Activated T-cell treated with anti-CD3 and anti-CD28 coated beads for 24 hours (primary cell): ENCODE measurements at places on chromosomes 16 and 17.

- DNase-seq: no peak
These were observed 6.1 kb downstream of the WWOX start for GRCh38 chr16:78105517-78105916.

- peak; percentile 71 for DNase-seq
These were observed 310.6 kb downstream of the SEC14L1 start for GRCh38 chr17:77451245-77451893.

- DNase-seq: no peak
These were observed 52.9 kb downstream of the CA10 start for GRCh38 chr17:52105591-52105990.

DNA sequence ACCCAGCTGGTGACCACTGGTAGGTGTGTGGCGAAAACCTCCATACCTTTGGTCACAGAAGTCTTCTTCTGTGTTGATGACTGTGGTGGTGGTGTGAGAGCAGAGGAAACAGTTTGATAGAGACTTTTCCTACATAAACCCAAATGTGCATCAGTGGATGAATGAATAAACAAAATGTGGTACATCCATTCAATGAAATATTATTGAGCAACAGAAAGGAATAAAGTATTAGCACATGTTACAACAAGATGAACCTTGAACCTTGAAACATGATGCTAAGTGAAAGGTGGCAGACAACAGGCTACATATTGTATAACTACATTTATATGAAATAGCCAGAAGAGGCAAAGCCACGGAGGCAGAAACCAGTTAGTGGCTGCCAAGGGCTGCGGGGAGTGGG lies 15.2 kb downstream of the CDK5R1 start:
- no peak for DNase-seq

DNA sequence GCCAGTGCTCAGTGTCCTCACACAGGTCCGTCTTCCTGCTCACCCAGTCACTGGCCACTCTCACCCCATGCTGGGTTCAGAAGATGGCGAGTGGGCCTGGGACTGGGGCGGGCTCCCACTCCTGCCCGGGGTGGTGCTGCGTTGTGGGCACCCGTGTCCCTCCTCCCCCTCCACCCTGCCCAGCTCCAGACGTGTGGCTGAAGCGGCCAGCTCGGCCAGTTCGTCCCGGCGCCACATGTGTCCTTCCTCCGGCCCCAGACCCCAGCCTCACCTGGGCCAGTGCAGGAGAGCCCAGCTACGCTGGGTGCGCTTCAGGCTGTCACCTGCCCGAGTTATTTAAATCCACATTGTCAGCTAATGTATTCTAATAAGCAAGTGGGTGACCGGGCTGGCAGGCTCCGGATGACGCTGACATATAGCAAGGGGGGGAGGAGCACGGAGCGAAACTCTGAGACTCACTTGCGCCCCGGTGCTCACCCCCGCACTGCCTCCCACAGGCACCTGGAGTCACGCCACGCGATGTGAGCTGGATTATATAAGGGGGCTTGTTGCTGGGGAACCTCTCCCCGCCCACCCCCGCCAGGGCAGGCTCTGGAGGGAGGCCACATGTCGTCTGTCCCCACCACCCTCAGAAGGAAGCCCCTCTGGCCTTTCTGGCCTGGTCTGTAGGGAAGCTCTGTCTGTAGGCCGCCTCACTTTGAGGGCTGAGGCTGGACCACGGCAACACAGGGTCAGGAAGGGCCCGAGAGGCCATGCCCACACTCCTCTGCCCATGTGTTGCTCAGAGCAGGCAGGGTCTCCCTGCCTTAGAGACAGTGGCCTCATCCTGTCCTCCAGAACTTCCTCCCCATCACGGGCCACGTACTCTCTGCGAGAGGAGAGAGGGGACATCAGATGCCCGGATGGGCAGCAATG lies 7.1 kb upstream of the BAIAP2 start:
- no peak for DNase-seq

GRCh38 chr16:50338371-50339231 lies 30.2 kb downstream of the BRD7 start:
- no peak for DNase-seq

- no peak for DNase-seq
These were observed 60.8 kb downstream of the COPRS start for GRCh38 chr17:31798205-31798724.

DNA sequence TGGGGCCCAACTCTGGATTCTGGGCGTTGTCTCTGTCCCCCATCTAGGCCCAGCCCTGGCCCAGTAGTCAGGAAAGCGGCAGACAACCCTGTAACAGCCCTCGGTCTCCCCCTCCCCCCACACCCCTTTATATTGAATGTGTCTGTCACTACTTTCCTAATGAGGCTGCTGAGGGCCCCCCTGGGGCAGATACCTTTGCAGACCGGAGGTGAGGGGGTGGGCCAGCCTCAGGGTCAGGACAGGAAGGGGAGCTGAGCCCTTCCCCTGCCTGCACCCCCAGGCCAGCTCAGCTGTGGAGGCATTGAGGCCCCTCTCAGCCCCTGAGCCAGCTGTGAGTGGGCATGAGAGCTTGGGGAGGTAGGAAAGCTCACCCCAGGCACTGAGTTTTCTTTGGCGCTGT lies 17.1 kb downstream of the RAI1 start:
- DNase-seq: no peak

- DNase-seq: peak; percentile 61
These were observed 11.3 kb downstream of the TAF1C start for GRCh38 chr16:84175350-84176081.

- DNase-seq: no peak
These were observed 443.3 kb downstream of the UTP18 start for GRCh38 chr17:51703361-51704341.

- DNase-seq: no peak
These were observed 23.5 kb downstream of the PLD6 start for GRCh38 chr17:17182598-17183136.

DNA sequence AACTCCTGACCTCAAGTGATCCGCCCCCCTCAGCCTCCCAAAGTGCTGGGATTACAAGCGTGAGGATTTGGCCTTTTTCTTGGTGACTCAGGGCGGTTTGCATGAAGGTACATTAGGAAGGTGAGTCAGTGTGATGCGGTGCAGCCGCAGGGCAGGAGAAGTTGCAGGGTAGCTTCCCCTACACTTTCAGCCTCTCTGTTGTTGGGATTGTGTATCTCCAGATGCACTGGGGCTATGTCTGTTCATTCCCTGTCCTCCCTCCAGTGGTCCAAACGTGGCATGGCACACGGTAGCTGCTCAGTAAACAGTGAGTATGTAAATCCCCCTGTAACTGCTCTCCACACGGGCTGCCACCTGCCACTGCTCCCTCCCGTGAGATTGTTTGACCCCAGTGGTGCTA lies 109.1 kb upstream of the CDC42EP4 start:
- no peak for DNase-seq

- DNase-seq: peak; percentile 84
These were observed 1.1 kb upstream of the MLLT6 start for GRCh38 chr17:38703742-38704605.

GRCh38 chr17:61872099-61872498 lies 8.8 kb upstream of the BRIP1 start:
- DNase-seq: no peak

GRCh38 chr17:50182783-50183420 lies 17.1 kb downstream of the SGCA start:
- no peak for DNase-seq

- peak; percentile 28 for DNase-seq
These were observed 27.8 kb downstream of the CASKIN2 start for GRCh38 chr17:75487351-75488070.

DNA sequence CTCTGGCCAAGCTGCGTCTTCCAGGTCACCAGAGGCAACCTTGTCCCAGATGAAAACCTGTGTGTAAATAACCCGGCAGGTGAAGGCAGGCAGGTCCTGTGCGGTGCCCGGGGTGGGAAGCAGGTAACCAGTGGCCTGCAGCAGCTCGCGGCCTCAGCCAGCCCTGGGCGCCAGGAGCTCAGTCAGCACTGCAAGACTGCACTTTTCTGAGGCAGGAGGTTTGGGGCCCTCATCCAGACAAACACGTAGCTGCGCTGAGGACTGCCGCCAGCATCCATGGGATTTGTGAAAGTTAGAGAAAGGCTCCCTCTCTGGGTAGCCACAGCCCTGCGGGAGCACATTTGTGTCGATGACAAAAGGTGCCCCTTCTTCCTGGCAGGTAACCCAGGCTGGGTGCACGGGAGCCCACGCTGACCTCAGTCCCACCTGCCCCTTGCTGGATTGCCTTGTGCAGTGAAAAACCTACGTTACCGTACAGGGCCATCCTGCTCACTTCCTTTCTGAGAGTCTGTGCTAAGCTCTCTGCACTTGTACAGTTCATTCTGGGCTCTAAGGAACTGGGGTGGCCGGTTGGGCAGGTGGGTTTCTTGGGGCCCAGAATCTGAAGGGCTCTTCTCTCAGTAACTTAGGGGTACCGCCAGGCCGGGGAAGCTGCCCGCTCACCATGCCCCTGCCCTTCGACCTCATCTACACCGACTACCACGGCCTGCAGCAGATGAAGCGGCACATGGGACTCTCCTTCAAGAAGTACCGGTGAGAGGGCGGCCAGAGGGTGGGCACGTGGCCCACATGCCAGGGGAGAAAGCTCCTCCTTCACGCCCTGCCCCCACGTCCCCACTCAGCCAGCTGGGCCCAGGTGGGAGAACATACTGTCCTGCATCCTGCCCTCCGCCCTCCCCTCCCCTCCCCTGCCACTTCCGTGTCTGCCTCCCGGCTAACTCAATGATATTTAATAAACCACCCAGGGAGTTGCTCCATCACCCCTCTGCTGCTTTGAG lies 56.4 kb downstream of the MGAT5B start:
- no peak for DNase-seq

- no peak for DNase-seq
These were observed 53.7 kb upstream of the LGALS9 start for GRCh38 chr17:27577121-27577761.

DNA sequence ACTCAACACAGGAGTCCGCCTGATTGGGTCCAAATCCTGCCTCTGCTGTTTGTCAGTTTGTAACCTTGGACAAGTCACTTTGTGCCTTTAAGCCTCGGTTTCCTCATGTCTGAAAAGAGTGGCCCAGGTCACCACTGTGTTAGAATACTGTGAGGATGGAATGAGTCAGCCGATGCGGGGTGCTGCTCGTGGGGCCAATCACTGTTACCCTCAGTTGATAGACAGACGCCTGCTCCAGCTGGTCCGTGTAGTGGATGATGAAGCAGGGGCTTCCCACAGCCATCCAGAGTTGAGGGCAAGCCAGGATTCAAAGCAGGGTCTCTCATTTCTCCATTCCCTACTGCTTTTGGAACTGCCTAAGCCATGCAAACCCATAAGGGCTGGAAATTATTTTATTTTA lies 5.8 kb downstream of the FBXL19 start:
- no peak for DNase-seq

GRCh38 chr16:89721546-89722391 lies 432 bp downstream of the ZNF276 start:
- peak; percentile 78 for DNase-seq

DNA sequence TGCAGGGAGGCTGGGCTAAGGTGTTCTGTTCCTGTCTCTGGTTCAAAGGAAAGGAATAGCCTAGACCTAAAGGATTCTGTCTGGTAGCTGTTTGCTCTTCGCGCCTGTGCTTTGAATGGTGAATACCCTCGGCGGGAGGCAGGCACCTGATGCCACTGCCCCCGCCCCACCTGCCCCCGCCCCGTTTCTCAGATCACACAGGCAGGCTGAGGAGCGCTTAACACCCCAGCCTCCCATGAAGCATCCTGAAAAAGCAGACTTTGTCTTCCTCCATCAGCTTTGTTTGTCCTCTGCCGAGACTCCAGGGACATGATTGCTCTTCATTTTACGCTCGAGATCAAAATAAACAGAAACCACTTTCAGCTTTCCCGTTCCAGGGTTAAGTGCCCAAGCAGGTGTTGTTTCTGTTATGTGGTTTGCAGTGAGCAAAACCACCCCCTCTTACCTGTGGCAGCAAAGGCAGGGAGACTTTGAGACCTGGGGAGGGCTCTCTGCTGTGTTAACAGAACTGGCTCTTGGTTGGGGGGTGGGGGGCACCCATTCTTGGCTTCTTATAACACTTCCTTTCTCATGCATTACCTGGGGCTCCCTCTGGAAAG lies 452.1 kb downstream of the WWOX start:
- DNase-seq: no peak

- DNase-seq: no peak
These were observed 68.3 kb upstream of the BCAR1 start for GRCh38 chr16:75319513-75320411.

GRCh38 chr17:45170280-45170930 lies 8.7 kb downstream of the HEXIM2 start:
- no peak for DNase-seq

DNA sequence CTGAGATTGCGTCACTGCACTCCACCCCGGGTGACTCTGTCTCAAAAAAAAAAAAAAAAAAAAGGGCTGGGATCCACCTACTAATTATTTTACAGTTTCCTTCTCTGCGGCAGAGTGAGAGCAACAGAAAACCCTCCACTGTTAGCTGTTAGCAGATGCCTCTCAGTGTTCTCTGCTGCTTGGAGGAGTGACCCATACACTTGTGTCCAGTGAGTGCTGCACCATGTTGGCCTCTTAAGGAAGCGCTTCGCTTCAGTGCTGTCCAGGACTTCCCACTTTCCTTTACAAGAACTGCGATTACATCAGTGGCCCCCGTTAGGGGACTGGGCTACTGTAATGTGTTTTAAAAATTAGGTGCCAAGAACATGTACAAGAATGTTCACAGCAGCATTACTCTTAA lies 18.4 kb upstream of the CLEC18B start:
- DNase-seq: no peak

DNA sequence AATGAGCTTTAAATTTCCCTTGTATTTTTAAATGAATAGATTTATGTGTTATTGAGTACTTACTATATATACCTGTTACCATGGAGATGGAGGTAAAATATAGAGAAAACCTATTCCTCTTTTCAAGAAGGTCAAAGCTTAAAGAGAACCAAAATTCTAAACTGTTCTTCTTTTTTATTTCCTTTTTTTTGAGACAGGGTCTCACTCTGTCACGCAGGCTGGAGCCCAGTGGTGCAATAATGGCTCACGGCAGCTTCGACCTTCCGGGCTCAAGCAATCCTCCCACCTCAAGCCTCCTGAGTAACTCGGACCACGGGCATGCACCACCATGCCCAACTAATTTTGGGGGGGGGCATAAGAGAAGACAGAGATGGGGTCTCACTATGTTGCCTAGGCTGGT lies 25.0 kb upstream of the TMEM97 start:
- no peak for DNase-seq

- DNase-seq: no peak
These were observed 14.9 kb upstream of the CCR7 start for GRCh38 chr17:40580140-40580539.

GRCh38 chr17:9805769-9806168 lies 14.4 kb upstream of the DHRS7C start:
- no peak for DNase-seq

GRCh38 chr17:37787055-37787757 lies 42.3 kb upstream of the HNF1B start:
- DNase-seq: no peak

- no peak for DNase-seq
These were observed 979 bp upstream of the CIBAR2 start for GRCh38 chr16:85113168-85113733.

DNA sequence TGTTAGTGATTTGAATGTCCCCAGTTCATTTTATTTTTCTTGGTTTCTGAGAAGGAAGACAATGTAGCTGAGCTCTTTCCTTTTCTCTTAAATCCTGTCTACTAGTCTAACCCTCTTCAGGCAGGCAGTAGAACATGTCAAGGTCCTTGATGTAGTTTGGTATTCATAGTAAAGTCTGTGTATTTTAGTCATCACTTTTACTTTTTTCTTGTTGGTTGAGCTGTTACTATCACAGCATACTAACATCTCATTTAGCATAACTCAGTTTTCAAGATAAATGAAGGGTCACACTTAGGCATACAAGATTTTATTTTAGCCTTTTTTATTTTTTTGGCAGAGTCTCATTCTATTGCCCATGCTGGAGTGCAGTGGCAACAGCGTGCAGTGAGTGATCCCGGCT lies 70.5 kb downstream of the KPNA2 start:
- no peak for DNase-seq

- DNase-seq: no peak
These were observed 11.2 kb downstream of the SULT1A2 start for GRCh38 chr16:28585674-28586073.
